ENCODE measurements at places on chromosomes 5 and 9.

DNA sequence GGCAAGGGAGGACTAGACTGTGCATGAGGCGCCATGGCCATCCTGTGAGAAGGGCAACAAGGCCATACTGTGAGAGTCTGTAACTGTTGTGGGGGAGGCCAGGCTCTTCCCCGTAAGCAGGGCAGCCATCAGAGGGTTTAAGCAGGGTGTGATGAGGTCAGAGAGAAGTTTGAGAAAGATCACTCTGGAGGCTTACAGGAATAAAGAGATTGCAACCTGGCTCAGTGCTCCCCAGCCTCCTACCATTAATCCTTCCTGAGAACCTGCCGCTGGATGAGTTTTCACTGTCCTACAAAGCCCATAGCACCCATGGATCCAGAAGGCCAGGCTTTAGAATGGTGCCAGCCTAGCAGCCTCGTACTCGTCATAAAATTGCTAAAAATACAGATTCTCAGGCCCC is 14.4 kb upstream of the TRMT10B start:
- DNase-seq: no peak

DNA sequence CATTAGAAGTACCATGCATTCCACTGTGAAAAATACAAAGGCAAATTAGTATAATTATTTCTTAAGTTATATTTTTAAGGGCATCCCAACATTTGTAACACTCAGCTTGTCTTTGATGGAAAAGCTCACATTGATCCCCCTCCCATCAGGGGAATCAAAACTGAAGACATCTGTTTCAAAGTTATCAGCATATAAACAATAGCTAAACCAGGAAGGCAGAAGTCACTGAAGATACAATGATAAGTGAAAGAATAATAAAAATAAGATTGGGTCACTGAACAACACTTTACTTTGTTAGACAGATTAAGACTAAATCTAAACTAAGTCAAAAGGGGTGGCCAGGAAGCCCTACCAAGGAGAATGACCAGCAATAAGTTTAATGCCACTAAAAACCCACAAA is 801.9 kb upstream of the ACO1 start:
- no peak for DNase-seq

DNA sequence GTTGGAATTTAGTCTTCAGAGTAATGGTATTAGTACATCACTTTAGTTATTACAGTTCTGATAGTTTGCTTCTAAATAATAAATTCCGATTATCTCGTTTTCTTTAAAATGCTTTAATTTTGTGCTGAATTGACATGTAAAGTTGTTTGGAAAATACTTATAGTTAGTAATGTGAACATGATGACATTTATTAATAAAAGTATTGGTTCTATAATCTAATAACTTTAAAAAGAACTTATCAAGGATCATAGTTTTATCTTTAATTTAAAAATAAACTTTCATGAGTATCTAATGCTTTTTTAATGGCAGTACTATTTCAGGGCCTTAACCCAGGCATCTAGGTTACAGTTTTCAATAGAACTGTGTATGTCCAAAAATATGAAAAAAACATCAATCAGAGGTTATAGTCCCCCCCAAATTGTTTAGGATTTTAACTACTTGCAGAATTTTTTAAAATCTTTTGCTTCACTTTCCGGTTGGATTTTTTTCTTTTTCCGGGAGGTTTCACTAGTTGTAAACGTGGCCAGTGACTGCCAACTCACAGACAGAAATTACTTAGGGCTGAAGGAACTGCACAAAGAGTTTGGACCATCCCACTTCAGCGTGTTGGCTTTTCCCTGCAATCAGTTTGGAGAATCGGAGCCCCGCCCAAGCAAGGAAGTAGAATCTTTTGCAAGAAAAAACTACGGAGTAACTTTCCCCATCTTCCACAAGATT is 680 bp downstream of the GPX8 start:
- DNase-seq: peak; percentile 44

DNA sequence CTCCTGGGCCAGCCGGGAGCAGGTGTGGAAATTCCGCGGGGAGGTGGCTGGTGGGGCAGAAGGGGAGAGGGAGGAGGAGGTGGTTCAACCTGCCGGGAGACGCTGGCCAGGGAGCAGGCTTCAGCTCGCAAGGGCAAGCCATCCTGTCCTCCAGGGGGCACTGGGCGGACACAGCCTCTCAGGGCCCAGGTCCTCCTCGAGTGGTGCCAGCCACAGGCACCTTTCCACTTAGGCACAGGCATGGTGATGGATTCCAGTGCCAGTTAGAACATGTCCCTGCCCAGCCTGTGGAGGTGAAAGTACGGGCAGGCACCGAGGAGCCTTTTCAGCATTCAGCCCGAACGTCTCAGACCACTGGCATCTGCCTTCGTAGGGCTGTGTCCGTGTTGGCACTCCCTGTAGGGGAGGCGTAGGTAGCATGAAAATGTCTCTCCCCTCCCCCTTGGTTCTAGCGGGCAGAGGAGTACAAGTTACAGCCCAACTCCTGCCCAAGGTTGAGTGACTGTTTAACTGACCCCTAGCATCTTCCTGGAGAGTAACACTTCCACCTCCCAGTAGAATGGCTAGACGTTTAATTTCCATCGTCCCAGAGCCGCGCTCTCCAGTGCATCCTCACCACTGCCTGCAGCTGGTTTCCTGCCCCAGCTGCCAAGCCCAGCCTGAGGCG is 48.9 kb downstream of the DAB2IP start:
- DNase-seq: peak; percentile 73

- DNase-seq: no peak
Measured at GRCh38 chr9:11894136-11894535, 799.0 kb upstream of the TYRP1 start.

DNA sequence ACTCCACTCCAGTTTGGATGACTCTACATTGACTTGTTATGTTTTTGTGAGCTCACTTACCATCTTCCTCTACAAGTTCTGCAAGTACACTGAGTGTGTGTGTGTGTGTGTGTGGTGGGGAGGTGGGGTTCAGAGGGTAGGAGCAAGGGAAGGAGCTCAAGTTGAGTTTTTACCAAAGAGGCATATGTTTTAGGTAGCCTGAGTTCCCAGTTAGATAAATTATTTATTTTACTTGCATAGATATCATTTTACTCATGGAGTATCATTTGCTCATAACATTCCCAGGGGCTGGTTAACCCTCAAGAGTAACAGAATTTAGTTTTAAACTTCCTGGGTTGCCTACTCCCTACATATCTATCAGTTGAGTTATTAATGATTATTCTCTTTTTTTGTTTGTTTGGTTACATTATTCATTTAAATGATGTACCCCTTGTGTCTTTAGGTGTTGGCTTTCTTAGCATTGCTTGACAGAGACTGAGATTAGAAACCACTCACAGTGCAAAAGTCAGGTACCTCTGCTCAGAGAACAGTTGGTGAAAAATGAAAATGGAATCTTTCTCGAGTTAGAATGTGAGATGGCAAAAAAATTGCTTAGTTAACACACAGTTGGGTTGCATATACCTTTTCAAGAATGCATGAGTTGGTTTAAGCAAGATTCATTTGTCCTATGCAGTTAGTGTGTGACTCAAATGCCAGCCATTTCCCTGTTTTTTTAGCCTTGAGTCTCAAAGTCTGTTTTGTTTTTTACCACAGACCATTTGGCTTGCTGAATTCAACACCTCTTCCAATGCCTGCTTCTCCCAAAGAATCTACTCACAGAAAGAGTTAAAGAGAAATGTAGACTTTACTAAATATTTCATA is 29.2 kb downstream of the TNFSF8 start:
- no peak for DNase-seq

DNA sequence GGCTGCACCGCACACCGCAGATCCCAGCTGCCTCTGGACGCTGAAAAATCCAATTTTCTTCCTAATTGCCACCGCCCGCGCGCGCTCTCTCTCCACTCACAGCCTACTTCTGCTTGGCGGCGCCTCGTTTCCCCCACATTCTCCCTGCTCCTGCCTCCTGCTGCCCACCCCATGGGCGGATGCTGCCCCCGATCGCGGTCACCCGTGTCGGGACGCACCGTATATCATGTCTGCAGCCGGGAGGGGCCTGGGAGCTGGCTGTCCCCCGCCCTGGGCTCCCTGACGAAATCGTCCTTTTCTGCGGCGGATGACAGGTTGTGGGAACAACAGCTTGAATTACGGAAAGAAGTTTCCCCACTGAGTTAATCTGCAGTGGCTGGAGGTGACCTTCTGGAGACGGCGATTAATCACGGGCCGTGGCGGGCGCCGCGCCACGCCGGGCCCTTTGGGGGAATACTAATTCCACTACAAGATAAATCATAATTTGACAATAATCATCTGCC is 36.3 kb upstream of the PSD2 start:
- DNase-seq: no peak

- DNase-seq: no peak
Measured at GRCh38 chr9:26574256-26574655, 318.3 kb downstream of the CAAP1 start.

DNA sequence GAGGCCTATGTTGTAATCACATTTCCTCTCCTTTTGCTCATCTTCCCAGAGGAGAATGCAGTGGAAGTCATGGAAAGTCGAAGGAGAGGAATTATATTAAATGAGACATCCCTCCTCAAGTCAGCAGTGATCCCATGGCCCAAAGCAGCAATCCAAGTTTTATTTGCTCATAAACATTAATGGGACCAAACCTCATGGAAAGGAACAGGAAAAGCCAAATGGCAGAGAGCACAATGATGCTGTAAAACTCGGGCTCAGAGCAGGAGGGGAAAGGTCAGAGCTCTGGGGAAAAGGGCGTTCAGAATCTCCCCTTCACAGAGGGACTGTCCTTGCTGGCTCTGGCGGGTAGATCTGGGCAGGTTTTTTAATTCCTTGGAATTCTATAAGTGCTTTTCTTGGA is 175.8 kb downstream of the C5orf15 start:
- no peak for DNase-seq

- DNase-seq: no peak
Measured at GRCh38 chr9:75880618-75881017, 9.9 kb upstream of the PCSK5 start.

DNA sequence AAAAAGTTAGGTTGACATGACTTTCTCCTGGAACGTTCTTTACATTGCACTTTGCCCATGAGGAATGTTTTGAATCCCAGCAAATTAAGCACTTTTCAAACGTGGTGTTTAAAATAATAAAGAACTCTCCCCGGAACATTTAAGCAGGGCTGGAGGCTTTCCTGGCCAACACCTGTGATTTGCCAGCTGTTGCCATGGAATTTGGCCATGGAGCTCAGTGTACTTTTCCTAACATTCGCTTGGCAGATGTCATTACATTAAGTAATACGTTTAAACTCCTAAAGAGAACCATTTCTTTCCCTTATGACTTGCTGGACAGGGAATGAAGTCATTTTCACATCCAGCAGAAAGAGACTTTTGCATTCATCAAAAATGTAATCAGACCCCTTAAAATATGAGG is 146.1 kb downstream of the GAS1 start:
- no peak for DNase-seq

DNA sequence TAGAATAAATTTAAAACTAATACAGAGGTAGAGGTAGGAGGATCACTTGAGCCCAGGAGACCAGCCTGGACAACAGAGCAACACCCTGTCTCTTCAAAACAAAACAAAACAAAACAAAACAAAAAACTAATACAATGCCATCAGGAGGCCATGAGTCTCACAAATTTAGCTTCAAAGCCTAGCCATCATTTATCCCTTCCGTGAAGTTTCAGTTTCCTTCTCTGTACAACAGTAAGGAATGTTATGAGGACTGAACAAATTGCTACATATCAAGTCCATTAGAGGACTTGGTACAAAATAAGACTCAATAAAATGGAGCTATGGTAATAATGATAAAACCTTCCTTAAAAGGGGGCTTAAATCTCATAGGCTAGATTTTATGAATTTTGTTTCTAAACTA is 60.8 kb downstream of the MAPKAP1 start:
- DNase-seq: no peak

GRCh38 chr5:117143406-117143805 is 568.8 kb upstream of the SEMA6A start:
- DNase-seq: no peak

- DNase-seq: no peak
Measured at GRCh38 chr5:137758715-137759306, 4.6 kb upstream of the HNRNPA0 start.

DNA sequence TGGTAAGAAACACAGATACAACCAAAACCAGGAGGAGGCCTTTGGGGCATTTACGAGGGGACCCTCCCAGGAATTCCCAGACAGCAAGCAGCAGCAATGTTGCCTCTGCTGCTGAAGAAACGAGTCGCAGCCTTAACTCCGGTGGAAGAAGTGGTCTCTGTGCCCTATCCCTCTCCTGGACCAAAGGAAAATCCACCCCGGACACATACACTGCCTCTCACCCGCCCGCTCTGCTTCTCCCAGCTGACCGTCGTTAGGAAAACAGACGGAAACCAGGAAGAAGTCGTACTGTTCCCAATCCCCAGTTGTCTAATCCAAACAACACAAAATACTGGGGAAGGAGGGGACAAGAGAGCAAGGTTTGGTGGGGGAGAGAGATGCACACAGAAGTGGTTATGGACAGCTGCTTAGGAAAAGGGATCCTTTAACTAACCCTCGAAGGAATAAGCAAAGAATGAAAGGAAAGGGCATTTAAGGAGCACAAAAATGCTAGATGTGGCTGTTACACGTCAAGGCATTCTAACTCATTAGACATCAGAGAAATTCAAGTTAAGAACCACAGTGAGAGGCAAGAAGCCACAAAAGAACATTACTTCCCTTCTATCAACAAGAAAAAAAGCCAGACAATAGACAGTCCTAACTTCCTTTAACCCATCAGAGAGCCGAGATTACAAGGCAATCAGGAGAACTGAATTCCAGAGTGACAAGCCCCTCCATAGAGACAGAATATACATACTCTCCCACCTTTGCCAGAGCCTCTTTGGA is 71.9 kb downstream of the ACTL7B start:
- no peak for DNase-seq

- DNase-seq: no peak
Measured at GRCh38 chr9:28868228-28868990, 1295.1 kb upstream of the C9orf72 start.

DNA sequence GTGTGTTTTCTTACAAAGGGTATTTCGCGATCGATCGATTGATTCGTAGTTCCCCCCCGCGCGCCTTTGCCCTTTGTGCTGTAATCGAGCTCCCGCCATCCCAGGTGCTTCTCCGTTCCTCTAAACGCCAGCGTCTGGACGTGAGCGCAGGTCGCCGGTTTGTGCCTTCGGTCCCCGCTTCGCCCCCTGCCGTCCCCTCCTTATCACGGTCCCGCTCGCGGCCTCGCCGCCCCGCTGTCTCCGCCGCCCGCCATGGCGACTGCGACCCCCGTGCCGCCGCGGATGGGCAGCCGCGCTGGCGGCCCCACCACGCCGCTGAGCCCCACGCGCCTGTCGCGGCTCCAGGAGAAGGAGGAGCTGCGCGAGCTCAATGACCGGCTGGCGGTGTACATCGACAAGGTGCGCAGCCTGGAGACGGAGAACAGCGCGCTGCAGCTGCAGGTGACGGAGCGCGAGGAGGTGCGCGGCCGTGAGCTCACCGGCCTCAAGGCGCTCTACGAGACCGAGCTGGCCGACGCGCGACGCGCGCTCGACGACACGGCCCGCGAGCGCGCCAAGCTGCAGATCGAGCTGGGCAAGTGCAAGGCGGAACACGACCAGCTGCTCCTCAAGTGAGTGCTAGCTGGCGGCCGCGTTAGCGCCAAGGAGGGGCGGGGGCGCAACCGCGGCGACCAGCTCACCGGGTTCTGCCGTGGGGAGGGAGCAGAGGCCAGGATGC is 480 bp downstream of the LMNB1 start:
- DNase-seq: peak; percentile 59
